Prostate gland (tissue), 2 donors: ENCODE measurements at places on chromosomes 12 and 14. TPM values are rescaled to one million over a fixed set of nuclear protein-coding genes. Genes with fewer than 3 reads are reported as not detected.

Gene ZC2HC1C
- 19.4 TPM for total RNA-seq

Gene PTPRQ
- total RNA-seq: 7.4 TPM

Gene NUP37
- total RNA-seq: 21.4 TPM

Gene CERS5
- total RNA-seq: 41.7 TPM

Gene WNT5B
- total RNA-seq: 65.4 TPM

Gene CIT
- 2.6 TPM for total RNA-seq

Gene CELA1
- not detected for total RNA-seq

Gene SLC22A17
- total RNA-seq: 351 TPM

Gene NFYB
- total RNA-seq: 37.9 TPM

Gene GLI1
- total RNA-seq: 1.7 TPM
